ENCODE measurements at places on chromosomes 12 and 14.

DNA sequence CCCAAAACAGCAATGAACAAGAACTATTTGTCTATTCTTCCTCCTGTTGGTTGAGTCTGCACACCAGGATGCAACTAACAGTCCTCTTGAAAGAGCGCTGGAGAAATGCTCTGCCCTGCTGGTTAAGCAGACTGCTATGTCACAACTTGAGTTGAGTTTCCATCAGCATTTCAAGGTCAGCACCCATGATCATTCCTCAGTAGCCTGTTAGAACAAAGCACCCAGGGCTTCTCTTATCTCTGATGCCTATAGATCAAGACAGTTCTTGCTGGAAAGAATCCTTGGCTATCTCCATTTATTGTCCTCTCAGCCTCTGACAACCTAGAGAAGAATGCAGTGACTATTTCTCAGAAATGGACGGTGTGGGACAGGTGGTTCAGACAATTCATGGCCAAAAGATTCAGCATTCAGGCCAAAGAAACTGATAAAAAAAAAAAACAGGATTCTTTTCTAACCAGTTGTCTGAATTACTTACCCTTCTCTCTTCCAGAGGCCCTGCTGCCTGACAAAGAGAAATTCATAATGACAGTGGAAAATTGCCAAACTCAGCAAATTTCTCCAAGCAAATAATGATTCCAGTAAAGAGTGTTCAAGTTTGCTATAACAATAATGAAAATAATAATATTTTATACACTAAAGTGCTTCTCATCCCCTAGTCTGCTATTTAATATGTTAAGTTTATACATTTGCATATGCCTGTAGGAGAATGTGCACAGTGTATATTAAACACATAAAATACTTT is 306.7 kb downstream of the EMP1 start:
- no peak for DNase-seq

GRCh38 chr12:124661341-124661740 is 93.9 kb upstream of the NCOR2 start:
- no peak for DNase-seq

GRCh38 chr14:103501041-103501870 is 21.4 kb downstream of the CKB start:
- DNase-seq = no peak

GRCh38 chr14:61387076-61387475 is 65.7 kb downstream of the PRKCH start:
- DNase-seq = no peak

DNA sequence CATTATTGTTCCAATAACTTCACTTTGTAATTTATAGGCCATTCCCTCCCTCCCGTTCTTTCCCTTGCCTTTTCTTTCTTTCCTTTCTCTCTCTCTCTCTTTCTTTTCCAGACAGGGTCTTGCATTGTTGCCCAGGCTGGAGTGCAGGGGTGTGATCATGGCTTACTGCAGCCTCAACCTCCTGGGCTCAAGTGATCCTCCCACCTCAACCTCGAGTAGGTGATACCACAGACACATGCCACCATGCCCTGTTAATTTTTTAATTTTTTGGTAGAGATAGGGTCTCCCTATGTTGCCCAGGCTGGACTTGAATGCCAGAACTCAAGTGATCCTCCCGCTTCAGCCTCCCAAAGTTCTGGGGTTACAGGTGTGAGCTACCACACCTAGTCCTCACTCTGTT is 6.8 kb upstream of the POU6F1 start:
- no peak for DNase-seq

DNA sequence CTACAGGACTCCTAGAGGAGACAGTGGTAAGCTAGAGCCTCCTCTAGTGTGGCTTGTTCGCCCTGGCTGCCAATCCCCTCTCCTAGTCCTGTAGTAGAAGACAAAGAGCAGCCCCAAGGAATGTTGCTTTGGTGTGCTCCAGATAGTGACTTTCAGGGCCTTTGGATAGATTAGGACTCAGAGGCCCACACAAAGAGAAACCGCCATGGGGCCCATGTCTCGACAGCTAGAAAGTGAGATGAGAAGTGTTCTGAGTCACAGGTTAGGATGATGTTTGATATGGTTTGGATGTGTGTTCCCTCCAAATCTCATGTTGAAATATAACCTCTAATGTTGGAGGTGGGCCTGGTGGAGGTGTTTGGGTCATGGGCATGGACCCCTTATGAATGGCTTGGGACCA is 51.8 kb upstream of the JDP2 start:
- DNase-seq = no peak

- no peak for DNase-seq
These were observed 9.1 kb upstream of the TDG start for GRCh38 chr12:103956509-103957027.

- DNase-seq = no peak
These were observed 102.6 kb upstream of the PRB2 start for GRCh38 chr12:11497995-11498394.

GRCh38 chr12:52204095-52204930 is 12.5 kb upstream of the KRT80 start:
- DNase-seq = no peak

- no peak for DNase-seq
These were observed 26.1 kb upstream of the DIO3 start for GRCh38 chr14:101535232-101535631.

DNA sequence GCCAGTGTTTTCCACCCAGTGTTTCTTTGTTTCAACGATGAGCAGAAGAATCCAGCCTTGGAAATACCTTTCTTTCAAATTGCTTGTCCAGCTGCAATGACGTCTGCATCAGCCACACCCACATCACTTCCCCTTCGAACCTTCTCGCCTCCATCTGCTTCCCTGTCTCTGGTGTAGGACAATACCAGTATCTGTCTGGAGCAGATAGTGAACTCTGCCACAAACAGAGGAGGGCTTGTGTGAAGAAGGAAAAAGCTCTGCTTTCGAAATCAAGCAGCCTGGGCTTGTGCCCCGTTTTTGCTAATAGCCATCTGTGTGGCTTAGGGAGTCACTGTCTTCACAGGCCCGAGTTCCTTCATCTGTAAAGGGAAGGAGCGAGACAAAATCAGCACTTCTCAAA is 415.4 kb downstream of the ZFP36L1 start:
- DNase-seq = no peak

DNA sequence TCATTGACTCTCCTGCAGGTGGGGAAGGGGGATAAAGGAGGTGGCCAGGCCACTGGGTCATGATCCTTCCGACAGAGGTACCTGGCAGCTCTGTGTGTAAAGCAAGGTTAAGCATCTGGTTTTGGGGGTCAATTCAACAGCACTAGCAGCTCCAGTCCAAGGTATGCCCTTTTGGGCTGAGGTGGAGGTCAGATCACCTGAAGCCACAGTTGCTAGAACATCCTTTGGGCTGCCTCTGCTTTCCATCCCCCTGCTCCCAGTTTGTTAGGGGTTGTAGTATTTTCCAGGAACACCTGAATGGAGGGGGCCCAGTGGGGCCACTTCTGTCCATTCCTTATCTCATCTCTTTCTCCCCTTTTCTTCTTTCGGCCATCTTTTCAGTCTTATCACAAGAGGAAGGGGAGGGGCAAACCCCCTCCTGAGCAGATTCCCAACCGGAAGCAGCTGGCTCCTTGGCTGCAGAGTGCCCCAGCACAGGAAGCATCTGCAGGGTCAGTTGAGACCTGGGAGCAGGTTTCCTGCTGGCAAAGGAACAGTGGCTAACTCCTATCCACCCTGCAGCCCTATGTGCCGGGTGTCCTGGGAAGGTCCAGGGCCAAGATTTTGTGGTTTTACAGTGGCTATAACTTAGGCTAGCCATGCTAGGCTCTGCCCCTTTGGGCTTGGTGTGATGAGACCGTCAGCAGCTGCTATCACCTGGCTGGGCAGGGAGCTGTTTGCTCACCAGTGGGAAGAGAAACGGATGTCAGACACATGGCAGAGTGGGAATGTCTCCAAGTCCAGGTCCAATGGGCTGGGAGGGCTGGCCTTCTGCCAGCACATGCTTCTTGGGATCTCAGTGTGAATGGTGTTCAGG is 40.2 kb downstream of the SH2B3 start:
- no peak for DNase-seq

GRCh38 chr12:55741931-55742680 is 816 bp upstream of the GDF11 start:
- no peak for DNase-seq

DNA sequence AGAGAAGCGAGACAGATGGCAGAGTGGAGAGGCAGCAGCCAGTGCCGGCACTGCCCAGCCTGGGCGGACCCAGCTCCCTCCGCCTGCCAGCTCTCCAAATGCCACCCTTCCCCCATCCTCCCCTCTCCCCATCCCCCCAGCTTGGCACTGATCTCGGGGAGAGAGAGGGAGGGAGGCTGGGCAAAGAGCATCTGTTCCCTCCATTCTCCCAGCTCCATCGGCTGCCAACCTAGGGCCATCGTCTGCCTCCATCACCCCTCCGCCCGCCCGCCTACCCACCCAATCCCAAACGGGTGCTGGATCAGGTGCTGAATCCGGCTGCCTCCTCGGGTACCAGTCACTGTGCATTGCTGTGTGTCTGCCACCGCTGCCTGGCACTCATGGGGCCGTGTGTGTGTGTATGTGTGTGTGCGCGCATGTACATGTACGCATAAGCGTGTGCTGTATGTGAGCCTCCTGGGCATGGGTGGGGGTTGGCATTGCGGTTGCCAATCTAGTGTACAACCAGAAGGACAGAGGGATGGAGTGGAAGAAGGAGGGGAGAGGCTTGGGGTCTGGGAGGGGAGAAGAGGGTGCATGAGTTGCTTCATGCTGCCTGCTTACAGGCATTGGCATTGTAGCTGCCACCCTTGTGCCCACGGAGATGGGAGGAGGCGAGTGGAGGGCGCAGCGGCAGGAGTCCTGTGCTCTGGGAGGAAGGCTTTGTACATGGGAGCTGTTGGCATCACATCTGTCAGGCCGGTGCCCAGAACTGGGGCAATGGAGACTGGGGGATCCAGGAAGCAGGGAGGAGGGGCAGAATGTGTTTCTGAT is 38.4 kb downstream of the ZFHX2 start:
- no peak for DNase-seq

DNA sequence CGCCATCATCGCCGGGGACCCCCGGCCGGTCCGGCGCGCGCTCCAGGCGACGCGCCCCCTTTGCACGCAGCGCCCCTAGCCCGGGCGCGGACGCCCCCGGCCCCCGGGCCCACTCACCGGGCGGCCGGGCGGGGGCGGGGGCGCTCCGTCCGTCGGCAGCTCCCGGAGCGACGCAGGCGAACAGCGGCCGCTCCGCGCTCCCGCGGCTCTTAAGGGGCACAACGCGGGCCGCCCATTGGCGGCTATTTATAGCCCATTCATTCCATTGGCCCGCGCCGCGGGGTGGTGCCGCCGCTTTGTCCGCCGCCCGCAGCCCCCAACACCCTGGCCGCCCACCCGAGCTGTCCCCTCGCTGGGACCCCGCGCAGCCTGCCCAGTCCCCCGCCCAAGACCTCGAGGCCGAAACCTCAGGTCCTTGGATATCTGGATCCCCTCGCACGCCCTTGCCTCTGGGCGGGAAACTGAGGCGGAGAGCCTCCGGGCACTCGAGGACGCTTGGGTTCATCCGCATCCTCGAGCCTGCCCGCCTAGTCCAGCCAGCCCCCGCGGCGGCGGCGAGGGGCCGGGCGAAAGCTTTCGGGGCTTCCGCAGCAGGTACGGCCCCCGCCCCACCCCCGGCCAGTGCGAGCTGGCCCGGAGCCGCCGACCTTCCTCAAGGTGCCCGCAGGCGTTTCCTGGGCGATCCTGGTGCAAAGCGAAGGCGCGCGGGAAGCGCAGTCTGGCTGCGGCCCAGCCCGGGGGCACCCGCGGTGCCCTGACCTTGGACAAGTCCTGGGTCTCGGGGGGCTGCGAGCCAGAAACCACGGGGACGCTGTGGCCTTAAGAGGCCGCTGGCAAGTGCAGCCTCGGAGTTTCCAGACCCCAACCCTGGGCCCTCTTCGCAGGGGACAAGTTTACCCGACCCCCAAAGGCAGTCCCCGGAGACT is at the start of gene CKB:
TSS of gene CKB (minus strand) at position 182 of the 926 bp plus-strand sequence. CDS start 337 bp downstream, outside the sequence.
- no peak for DNase-seq

- no peak for DNase-seq
These were observed at the start of gene CDH24 for GRCh38 chr14:23056956-23057756. Gene CDH24, minus strand, starts transcription at chr14:23057520. Its CDS starts 1,787 bp downstream, at chr14:23055733.

DNA sequence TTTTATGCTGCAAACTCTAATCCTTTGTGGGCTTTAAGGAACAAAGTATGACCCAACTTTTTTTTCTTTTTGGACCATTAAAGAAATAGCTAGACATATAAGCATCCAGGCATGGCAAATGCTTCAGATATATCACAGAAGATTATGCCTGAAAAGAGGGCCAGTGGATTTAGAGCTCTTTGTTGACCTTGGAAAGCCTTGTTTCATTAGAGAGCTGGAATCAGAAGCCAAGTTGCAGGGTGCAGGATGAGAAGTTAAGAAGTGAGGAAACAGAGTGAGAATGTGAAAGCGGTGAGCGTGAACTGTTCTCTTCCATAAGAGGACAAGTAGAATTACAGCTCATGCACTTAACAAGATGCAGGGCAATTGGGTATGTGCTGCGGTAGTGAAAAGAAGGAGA is 373.7 kb downstream of the SYT1 start:
- DNase-seq = no peak

- no peak for DNase-seq
These were observed 162.7 kb downstream of the EGLN3 start for GRCh38 chr14:33788161-33788560.

DNA sequence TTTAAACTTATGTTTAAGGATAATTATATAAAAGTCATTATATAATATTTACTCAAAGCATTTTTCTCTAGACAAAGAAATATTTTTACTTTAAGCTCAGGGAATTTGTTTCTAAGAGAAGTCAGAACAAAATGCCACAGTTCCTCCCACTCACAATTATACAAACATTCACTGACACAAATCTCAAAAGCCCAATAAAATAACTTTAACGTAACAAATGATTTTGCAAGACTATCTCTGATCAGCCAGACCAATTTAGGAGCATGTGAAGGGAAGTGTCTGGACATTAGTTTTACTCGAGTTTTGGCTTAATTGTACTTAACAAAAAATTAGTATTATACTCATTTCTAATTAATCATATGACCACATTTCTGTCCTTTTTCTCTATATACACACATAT is 41.2 kb downstream of the COCH start:
- no peak for DNase-seq

Data from effector CD8-positive, alpha-beta T cell (primary cell).